SJCRH30 (cell line): ENCODE measurements at places on chromosomes 4 and X. TPM values are rescaled to one million over a fixed set of nuclear protein-coding genes. Genes with fewer than 3 reads are reported as not detected.

GRCh38 chrX:258291-259040, 22.7 kb upstream of the PLCXD1 start:
- DNase-seq, result no peak

- no peak for DNase-seq
These were observed 460.2 kb downstream of the GABRG1 start for GRCh38 chr4:45663628-45664081.

- DNase-seq, result no peak
These were observed 1.1 kb downstream of the OCIAD2 start for GRCh38 chr4:48905363-48906015.

- no peak for DNase-seq
These were observed 32.2 kb upstream of the VCX3B start for GRCh38 chrX:8432396-8432795.

GRCh38 chr4:33369446-33369845, 2649.3 kb downstream of the PCDH7 start:
- DNase-seq, result peak; percentile 20

The MAGEA2 gene
- 0.83 TPM in 1 of 2 replicates, not detected in the other for total RNA-seq

DNA sequence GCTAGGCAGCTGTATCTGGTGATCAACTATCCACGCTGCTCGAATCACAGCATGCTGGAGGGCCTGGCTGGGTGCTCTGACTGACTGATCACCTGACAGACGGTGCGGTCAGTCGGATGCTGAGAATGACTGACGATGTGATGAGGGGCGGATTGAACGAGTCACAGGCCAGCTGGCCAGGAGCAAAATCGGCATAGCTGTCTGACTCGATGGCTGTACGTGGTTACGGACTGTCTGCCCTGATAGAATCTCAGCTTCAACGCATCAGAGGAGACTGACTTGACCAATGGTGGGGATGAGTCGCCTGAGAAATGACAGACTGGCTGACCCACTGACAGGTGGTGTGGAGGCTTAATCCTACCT, 1.0 kb upstream of the SUV39H1 start:
- no peak for DNase-seq

DNA sequence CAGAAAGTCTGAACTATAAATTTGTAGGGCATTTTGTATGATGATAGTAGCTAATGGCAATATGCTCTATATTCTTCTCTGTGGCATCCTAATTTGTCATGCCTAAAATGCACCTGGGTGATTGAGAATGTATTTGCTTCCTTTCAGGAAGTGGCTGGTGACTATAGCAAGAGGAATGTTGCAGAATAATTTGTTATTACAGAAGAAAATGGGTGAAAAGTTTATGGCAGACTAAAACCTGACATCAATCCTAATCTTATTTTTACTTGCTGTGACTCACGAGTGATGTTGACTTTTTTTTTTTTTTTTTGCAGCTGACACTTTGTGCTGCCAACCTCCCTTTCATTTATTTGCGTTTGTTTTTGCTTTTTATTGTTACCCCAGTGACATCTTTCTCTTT, 141.1 kb downstream of the MSL3 start:
- DNase-seq, result peak; percentile 45

DNA sequence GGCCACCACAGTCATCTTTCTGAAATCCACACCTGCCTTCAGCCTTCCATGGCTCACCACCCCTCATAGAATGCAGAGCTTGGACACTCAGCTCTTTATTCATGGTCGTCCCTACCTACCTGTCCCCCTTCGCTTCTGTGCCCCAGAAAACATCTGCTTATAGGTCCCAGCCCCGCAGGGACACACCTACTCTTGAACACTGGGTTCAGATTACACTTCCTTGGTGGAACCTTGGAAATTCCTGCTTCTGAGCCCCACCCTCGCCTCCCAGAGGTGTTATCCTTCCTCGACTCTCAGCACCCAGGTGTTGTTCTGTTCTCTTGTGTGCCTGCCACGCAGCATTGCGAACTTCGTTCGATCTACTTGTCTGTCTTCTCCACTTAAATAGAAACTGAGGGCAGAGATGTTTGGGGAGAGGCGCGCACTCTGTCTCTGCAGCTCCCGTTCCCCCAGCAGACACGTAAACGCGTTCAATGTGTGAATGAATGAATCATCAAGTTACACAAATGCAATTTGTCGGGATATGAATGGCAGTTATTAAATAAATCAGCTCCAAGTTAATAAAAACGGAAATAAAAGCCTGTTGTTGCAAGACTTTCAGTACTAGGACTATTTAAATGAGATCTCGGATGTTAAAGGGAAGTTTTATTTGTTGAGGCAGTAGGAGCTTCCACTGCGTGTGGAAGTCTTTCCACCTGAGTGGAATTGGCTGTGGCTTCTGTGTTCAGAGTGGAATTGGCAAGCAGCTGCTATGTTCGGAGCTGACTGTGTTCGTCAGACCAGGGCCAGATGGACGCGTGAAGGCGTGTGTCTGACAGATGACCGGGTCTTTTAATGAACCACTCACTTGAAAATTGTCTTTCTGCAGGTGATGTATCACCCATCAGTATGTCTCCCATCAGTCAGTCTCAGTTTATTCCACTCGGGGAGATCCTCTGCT, 95.6 kb downstream of the STOX2 start:
- no peak for DNase-seq

DNA sequence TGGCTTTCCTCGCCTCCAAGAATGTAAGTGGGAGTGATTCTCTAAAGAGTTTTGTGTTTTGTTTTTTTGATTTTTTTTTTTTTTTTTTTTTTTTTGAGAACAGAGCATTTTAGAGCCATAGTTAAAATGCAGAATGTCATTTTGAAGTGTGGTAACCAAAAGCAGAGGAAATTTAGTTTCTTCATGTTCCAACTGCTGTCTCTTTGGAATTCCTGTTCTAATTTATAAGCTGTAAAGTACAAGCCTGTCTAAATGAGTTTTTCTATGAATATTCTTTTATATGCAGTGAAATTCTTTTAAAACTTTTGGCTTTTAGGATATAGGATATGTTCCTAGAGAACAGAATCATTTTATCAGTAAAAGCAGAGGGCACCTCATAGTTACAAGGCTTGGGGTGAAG, 74.2 kb downstream of the KIT start:
- DNase-seq, result no peak

DNA sequence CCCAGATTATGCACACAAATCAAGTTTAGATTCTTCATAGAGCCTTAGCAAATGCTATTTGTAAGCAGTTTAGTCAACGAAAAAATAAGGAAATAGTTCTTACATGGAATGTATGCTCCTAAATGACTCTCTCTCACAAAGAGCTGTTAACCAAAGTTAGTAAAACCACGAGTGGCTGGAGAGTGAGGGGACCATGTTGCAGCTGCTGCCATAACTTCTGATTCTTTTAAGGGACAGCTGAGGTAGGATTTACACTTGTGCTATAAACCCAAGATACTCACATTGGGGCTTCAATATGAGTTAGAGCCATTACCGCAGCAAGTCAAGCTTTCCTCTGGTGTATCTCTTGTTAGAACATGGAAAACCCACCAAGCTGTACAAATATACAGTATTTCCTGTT, 2.7 kb downstream of the DOCK11 start:
- peak; percentile 26 for DNase-seq

- no peak for DNase-seq
These were observed 1.3 kb downstream of the TMEM164 start for GRCh38 chrX:110004215-110004614.

The FAAH2 gene
- total RNA-seq, result 6.2 and 9.4 TPM in 2 replicates

DNA sequence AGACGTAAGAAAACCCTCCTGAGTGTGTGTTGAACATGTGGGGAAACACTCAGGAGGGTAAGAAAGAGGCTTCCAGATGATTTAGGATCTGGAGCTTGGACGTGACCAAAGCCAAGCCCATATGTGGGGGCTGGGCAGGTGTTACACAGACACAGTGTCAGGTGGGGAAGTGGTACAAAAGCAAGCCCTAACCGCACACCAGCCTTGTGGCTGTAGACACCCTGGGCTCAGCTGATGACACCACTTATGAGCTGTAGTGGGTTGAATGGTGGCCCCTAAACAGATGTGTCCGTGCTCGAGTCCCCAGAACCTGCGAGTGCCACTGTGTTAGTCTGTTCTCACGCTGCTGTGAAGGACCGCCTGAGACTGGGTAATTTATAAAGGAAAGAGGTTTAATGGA, 25.0 kb upstream of the NSG1 start:
- no peak for DNase-seq

The PABPC5 gene
- 8.4 and 10.6 TPM in 2 replicates for total RNA-seq

- no peak for DNase-seq
These were observed 219.4 kb downstream of the EPHA5 start for GRCh38 chr4:65450899-65451298.

DNA sequence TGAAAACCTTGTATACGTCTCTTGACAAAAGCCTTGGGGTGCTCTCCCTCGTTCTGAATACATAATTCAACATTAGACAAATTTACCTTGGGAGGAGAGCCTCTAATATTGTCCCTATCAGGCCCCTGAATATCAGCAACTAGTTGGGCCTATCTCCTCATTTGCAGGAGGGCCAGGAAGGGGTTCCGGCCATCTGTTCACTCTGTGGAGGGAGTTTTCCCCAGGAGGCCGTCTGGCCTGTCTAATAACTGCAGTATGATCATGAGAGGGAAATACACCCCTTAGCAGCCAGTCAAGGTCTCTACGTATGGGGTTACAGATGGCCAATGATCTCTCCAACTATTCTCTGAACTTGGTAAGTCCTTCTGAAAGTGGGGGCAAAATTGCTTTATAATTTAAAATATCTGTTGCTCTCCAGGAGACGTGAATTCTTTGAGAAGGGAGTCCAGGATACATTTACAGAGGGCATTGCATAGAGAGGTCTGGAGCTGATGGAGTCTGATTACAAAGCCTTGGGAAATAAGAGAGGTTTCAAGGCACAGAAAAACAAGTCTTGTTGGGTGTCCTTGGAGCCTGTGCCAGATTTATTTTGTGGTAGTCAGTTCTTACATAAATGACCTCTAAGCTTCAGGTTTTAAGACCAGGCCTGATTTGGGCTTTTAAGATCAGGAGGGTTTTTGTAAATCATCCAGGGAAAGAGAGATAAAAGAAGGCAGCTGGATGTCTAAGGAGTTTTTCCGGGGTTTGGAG, 48.2 kb upstream of the UXT start:
- peak; percentile 37 for DNase-seq

The SNX25 gene
- total RNA-seq, result 16.8 and 17.7 TPM in 2 replicates

DNA sequence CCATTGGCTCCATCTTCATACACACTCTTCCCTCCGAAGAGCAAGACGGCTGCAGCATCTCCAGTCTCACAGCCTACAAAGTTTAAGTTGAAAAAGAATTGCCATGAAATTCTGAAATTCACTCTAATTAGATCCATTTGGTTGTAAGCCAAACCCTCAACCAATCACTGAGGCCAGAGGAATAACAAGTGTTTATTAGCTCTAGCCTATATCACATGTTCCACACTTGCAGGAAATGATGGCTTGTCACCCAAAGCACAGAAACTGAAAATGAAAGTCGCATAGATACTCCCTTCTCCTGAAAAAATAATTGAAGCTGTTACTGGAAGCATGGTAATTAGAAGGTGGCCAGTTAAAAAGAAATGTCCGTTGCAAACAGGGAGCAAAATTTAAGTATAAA, 1071.8 kb downstream of the CCSER1 start:
- no peak for DNase-seq

DNA sequence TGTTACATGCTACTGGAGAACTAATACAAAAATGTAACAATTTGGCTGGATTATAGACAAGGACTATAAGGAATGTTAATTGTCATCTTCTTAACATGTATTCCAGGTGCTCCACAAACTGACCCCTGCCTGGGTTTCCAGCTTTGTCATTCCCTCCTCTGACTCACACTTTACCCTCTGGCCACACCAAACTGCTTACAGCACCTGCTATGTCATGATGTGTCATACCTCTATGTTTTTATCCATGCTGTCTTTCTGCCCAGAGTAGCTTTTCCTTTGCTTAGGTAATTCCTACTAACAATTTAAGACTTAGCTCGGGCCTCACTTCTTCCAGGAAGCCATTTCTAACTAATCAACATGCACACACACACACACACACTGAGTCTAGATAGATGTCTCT, 14.0 kb upstream of the SHROOM4 start:
- no peak for DNase-seq

- peak; percentile 89 for DNase-seq
These were observed 102.0 kb downstream of the PTTG2 start for GRCh38 chr4:38062088-38062775.

DNA sequence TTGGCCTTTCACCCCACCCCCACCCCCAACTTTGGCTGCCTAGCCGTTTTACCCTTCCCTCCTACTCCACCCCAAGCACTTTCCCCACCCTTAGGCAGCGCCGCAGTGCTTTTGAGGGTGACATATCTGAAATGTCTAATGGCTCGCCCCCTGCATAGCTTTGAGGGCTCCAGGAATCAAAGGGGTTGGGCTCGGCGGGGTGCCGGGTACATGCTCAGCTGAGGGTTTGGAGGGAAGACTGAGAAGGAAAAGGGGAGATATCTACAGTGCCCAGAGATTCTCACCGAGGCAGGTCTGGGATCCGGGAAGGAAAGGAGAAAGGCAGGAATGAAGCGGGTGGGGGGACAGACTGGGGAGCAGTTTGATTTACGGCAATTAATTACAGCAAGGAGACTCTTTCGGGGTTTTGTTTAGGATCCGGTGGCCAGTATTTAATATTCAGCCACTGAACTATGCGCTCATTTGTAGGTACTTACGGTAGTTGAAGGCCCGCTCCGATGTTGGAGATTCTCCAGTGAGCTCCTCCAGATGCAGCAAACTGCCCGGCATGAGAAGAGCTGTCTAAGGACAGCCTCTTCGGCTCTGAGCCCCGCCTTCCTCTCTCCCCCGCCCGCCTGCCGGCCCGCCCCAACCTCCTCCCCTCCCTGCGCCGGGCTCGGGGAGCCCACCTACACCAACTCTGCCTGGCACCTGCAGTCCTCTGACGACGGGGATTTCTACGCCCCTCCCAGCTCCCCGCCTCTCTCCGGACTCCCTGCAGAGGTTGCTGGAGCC, at the start of gene IGSF1:
Gene IGSF1 (minus strand): TSS at position 569 of the 774 bp plus-strand sequence. CDS start 2,632 bp downstream, outside the sequence.
- no peak for DNase-seq

GRCh38 chr4:105840426-105841174, 54.7 kb upstream of the NPNT start:
- peak; percentile 60 for DNase-seq

GRCh38 chrX:69323786-69324720, 158.8 kb upstream of the PJA1 start:
- DNase-seq, result peak; percentile 92
